ENCODE measurements at places on chromosomes 3 and 15.

GRCh38 chr3:10999221-11000107, 6.9 kb downstream of the SLC6A1 start:
- no peak for DNase-seq

GRCh38 chr3:42526616-42527367, 24.3 kb downstream of the VIPR1 start:
- DNase-seq, result peak; percentile 54

DNA sequence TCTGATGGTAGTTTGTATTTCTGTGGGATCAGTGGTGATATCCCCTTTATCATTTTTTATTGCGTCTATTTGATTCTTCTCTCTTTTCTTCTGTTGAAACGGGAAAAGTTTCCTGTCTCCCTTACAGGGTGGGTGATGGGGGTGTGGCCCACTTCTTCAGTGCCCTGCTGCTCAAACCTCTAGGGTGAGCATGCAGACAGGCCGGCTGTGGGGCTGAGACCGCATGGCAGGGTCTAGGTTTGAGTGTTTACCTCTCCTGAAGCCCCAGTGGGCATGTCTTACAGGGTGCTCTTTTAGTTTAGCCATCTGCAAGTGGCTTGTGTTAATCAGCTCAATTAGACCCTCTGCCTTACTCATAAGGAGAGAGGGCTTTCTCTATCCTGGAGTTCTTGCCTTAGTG, 450.0 kb upstream of the EPHA3 start:
- DNase-seq, result no peak

DNA sequence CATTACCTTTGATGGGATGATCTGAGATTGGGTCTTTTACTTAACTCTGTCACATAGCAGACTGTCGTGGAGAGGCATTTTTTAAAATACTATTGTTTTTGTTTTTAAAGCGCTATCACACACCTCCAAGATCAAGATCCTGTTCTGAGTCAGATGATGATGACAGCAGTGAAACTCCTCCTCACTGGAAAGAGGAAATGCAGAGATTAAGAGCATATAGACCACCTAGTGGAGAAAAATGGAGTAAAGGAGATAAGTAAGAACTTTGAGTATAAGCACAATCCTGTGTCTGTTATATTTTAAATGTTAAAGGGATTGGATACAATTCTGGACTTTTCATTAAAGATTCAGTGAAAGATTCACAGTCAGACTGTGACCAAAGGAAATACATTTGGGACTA, 18.4 kb upstream of the ZBTB47 start:
- DNase-seq, result no peak

DNA sequence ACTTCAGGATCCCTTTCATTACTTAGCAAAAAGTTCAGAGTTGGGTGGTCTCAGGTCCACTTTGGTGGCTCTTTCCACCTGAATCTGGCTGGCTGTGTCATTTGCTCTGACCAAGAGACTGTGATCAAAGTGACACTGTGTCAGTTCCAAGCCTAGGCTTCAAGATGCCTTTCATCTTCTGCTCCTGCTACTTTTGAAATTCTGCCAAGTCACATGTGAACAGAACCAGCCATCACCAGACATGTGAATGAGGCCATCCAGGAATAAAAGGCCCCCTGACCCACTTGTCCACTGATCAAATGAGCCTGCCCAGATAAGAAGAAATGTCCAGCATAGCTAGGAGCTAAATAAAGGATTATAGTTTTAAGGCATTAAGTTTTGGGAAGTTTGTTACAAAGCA, 132.2 kb downstream of the OSBPL10 start:
- no peak for DNase-seq

DNA sequence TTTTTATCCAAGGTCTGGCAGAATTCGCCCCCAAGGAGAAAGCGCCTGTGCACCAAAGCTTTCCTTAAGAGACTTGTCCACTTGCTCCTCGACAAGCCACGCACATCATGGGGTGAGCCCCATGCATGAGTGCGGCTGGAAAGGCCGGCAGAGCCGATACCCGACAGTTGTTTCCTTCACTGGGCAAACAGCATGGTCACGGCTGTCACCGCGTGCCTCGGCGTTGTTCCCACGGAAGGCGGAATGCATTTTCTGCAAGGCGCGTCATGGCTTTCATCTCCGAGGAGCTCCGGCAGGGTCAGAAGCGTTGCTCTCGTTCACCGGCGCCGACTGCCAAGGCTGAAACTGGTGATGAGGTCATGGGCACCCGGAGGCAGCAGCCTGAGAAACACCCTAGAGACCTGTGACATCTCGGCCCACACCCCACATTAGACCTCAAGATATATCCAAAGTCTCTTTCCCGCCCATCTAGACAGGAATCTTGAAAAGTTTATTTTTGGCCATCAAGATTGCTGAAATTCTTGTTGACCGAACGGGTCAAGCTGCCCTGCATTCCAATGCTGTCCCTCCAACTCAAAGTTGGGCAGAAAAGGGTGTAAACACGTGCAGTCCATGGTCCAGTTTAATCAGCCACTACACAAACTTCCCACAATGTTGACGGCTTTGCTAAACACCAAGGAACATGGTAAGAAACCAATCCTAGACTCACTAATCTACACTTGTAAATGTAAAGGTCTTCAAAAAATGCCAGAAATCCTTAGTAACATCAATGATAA, 604 bp upstream of the TJP1 start:
- no peak for DNase-seq

DNA sequence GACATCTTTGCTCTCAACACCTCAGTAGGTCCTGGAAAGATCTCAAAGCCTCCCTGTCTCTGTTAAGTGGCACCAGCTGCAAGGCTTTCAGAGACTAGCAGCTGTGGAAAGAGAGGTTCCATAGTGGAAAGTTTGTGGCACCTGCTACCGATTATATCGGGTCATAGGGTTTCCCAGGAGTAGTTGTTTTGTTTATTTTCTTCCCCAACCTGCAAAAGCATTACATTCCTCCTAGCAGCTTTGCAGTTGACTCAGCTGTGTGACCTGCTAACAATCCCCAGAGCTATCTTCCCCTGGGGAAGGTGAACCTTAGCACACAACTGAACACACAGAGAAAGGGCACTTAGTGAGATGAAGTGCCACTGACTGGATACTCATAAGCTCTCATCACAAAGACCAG, 598.9 kb upstream of the GRM7 start:
- DNase-seq, result no peak

- no peak for DNase-seq
These were observed 264.9 kb upstream of the TPM1 start for GRCh38 chr15:62777671-62778070.

GRCh38 chr3:117719316-117719926, 1009.8 kb downstream of the TUSC7 start:
- DNase-seq, result no peak

DNA sequence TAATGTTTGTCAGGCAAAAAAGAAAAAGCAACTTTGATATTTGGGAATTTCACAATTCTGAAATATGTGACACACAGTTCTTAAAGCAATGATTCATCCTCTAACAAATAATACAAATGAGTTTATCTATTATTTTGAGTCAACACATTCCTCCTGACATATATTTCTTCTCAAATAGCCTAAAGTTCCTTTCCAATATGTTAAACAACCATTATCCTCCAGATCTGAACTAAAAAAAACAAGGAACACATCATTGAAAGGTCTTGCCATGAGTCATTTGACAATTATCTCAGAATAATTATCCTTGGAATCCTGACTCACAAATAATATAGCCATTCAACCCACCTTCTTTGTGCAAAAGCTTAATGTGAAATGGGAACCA, 208.7 kb upstream of the CDIN1 start:
- DNase-seq, result no peak

DNA sequence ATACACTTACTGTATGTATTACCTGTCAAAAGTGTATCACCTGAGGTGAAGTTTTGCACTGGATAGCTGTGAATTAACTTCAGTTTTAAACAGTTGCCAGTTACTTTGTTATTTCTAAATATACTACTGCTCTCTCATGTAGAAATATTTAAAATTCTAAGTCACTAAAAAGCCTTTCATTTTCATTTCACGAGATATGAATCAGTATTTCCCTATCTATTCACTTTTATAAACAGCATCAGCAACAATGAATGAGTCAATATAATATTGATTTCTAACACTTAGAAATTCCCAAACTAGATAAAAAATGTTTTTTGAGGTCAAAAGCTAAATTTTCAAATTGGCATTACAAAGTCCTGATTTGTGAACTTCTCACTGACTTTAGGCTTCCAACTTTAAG, 32.6 kb downstream of the UBE3A start:
- no peak for DNase-seq

GRCh38 chr3:133054586-133054985, 16.4 kb downstream of the TMEM108 start:
- no peak for DNase-seq

DNA sequence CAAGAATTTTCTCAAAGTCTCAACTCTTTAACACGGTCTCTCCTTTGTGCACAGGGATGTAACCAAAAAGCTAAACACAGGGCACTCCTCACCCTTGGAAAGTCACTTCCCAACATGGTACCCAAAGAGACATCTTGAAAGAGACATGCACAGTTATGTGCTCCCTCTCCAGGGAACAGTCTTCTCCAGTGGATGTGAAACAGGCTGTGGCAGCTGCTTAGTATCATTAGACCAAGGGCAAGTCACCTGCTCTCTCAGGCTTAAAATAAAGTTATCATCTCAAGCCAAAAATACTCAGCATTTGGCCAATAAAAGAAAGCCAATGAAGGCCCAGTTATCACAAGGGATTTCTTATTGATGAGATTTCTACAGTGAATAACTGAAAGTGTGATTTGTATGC, 128.3 kb downstream of the WDR76 start:
- no peak for DNase-seq

- no peak for DNase-seq
These were observed 45.1 kb downstream of the NOX5 start for GRCh38 chr15:69059557-69059943.

DNA sequence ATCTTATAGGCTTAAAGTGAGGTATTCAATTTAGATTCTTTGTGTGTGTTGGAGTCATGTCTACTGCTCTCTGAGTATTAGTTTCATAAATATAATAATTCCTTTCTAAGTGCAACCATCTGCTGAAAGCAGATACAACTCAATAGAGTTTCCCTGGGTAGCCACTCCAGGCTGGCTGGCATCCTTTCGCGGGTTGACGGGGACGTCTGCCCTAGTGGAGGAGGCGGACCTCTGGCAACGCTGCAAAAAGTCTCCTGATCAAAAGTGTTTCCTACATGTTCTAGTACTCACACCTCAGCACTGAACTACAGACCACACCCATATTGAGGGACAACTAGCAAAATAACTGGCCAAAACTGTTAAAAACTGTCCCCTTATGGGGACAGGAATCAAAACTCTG, 2.5 kb downstream of the MOBP start:
- no peak for DNase-seq

- no peak for DNase-seq
These were observed 218.1 kb downstream of the ADAMTSL3 start for GRCh38 chr15:83871808-83872559.

DNA sequence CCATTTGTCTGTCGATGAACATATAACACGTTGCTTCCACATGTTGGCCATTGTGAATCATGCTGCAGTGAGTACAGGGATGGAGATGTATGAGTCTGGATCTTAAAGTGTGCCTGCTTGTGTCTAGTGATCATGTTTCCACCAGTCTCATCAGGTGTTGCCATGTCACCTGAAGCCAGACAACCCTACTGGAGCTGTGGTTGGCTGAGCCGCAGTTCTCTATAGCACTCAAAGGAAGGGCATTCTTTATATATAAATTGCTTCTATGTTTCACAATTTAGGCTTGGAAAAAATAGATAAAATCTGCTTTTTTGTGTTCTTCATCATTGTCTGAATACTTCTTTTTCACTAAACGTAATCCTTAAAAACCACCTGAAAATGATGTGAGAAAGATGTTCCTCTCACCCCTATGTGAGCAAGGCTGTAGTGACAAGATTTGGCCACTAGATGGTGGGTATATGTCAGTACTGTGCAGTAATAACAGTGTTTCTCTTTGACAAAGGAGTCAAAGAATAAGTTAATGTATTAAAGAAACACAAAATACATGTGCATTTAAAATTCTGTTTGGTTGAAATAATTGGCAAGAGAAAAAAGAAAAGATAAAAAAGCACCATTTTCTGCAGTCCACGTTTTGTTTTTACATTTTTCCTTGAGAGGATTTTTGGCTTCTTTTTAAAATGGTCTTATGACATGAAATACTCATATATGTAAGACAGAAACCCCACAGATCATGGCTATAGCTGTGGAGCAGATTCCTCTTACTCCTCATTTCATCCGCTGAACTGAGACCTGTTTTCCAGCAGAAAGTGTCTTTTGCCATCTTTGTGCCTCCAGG, 394.5 kb upstream of the DPPA4 start:
- peak; percentile 76 for DNase-seq

DNA sequence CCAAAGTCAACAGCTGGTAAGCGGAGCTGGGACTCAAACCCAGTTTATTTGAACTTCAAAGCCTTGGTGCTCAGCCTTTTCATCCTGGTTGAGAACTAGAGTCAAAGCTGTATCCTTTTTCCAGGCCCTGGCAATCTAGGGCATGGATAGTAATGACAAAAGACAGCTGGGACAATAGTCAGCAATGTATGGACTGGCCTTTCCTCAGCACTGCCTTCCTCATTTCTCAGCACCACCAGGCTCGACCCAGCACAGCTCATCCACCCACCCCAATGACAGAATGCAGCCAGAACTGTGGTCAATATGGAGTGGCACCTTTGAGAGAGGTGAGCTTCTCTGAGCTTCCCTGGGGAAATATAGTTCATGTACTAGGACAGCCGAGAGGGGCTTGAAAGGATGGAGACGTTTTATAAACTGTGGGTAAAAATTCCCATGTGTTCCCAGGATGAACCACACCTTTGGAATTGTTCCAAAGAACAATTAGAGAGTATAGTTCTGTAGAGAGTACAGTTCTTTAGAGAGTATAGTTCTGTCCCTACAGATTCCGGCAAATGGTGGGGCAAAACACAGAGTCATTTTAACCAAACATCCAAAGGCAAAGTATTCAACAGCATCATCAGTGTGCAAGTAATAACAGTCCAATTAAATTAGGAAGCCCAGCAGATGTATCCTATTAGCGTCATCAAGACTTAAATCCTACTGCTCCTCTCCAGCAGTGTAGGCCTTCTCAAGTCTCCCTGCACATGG, 30.2 kb upstream of the IREB2 start:
- no peak for DNase-seq
